Glutamatergic neuron (in vitro differentiated cells): ENCODE measurements at places on chromosomes 12 and 14.

DNA sequence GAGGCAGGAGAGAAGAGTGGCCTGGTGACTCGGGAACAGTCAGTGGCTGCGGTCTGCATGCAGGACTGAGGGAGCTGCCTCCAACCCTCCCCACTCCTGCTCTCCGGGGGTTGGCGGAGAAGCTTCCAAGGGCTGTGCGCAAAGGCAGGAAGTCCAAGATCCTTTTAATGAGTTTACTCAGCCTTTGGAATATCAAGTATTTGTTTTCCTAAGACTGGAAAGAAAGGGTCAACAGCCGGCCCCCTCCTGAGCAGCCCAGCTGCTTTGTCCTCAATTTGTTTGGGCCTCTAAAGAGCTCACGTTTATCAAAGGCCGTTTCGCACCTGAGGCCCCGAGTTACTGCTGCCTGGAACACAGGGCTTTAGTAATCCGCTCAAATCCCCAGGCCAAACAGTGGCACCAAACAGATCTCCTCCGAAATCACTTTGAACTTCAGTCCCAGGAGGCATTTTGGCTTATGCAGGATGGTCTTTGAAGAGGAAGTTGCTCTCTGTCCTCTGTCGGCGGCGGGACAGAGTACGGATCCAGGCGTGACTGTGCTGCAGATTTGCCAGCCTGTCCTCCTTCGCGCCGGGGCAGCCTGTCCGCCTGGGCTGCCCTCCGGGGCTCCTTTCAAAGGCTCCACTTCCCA, 117.2 kb upstream of the FZD10 start:
- no peak for DNase-seq
- H3K4me3 ChIP-seq = no peak overlapping the region
- peaks cover 6% of the 10 kb centered on the region for H3K36me3 ChIP-seq

GRCh38 chr12:76704693-76705092, 59.2 kb upstream of the ZDHHC17 start:
- no peaks in the 10 kb centered on the region for H3K27me3 ChIP-seq
- DNase-seq = no peak
- peaks cover 6% of the 10 kb centered on the region for H3K4me1 ChIP-seq
- no peaks in the 10 kb centered on the region for H3K36me3 ChIP-seq
- no peak overlapping the region for H3K27ac ChIP-seq

GRCh38 chr14:28502517-28502916, 264.1 kb upstream of the FOXG1 start:
- H3K4me1 ChIP-seq = no peaks in the 10 kb centered on the region
- no peak overlapping the region for H3K27ac ChIP-seq
- H3K4me3 ChIP-seq = no peak overlapping the region
- H3K27me3 ChIP-seq = no peaks in the 10 kb centered on the region

GRCh38 chr12:946212-946611, 3.3 kb downstream of the RAD52 start:
- DNase-seq = no peak
- H3K4me3 ChIP-seq = no peak overlapping the region
- peaks cover 8% of the 10 kb centered on the region for H3K4me1 ChIP-seq
- H3K27me3 ChIP-seq = peaks cover 8% of the 10 kb centered on the region
- H3K36me3 ChIP-seq = no peaks in the 10 kb centered on the region

GRCh38 chr14:59310633-59311032, 122.2 kb downstream of the DAAM1 start:
- H3K27ac ChIP-seq = no peak overlapping the region
- no peaks in the 10 kb centered on the region for H3K36me3 ChIP-seq
- no peak overlapping the region for H3K4me3 ChIP-seq
- H3K4me1 ChIP-seq = peaks cover 3% of the 10 kb centered on the region

GRCh38 chr12:14452865-14453264, 87.4 kb downstream of the ATF7IP start:
- H3K4me1 ChIP-seq = peaks cover 5% of the 10 kb centered on the region
- H3K27me3 ChIP-seq = no peaks in the 10 kb centered on the region
- H3K4me3 ChIP-seq = no peak overlapping the region
- no peak for DNase-seq

- peaks cover 2% of the 10 kb centered on the region for H3K27me3 ChIP-seq
- DNase-seq = no peak
- H3K27ac ChIP-seq = no peak overlapping the region
- no peak overlapping the region for H3K4me3 ChIP-seq
These were observed 54.4 kb downstream of the EFCAB11 start for GRCh38 chr14:89899917-89900663.

GRCh38 chr12:26878661-26879119, 45.7 kb upstream of the ITPR2 start:
- H3K27ac ChIP-seq = peak overlapping the region; percentile 36
- H3K4me3 ChIP-seq = no peak overlapping the region
- H3K27me3 ChIP-seq = peaks cover 2% of the 10 kb centered on the region
- H3K36me3 ChIP-seq = peaks cover 13% of the 10 kb centered on the region

GRCh38 chr14:33404964-33405574, 466.4 kb downstream of the NPAS3 start:
- no peak overlapping the region for H3K27ac ChIP-seq
- no peaks in the 10 kb centered on the region for H3K27me3 ChIP-seq
- no peaks in the 10 kb centered on the region for H3K4me1 ChIP-seq
- DNase-seq = no peak

DNA sequence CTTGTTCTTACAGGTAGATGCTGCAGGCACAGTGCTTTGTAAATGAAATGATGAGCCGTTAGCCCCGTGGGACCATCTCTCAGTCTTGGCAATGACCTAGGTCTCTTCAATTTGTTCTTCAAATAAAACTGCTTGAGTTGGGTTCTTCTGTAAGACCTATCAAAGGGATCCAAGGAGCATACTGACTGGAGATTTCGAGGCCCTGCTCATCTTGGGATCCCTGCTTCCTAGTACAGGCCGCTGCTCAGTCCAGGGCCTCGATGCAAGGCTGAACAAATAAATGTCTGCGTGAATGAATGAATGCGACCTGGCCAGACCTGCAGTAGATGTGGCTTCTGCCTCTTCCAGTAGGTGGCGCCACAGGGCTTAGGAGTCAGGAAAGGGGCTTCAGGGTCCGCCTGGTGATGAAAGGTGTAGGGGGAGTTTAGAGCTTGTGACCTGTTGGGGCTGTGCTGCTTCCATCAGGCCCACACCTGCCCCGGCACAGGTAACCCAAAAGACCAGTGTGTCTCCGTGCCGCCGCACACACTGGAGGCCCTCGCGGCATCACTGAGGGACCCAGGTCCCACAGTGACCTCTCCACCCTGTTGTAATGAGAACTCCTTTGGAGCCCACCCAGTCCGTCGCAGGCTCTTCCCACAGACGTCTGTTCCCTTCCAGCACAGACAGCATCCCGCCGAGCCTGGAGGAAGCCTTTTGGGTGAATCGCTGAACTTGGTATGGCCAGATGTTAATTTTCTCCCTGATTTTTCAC, 4.4 kb downstream of the CACNA1C start:
- DNase-seq = peak; percentile 95
- H3K4me3 ChIP-seq = no peak overlapping the region
- peaks cover 11% of the 10 kb centered on the region for H3K27me3 ChIP-seq
- no peak overlapping the region for H3K27ac ChIP-seq
- peaks cover 11% of the 10 kb centered on the region for H3K4me1 ChIP-seq
